CD4-positive, alpha-beta T cell treated with Interleukin-15 for 1 hour (primary cell): ENCODE measurements at places on chromosomes 12 and 14.

GRCh38 chr14:96567289-96567899 lies 65.2 kb downstream of the PAPOLA start:
- no peak for DNase-seq

DNA sequence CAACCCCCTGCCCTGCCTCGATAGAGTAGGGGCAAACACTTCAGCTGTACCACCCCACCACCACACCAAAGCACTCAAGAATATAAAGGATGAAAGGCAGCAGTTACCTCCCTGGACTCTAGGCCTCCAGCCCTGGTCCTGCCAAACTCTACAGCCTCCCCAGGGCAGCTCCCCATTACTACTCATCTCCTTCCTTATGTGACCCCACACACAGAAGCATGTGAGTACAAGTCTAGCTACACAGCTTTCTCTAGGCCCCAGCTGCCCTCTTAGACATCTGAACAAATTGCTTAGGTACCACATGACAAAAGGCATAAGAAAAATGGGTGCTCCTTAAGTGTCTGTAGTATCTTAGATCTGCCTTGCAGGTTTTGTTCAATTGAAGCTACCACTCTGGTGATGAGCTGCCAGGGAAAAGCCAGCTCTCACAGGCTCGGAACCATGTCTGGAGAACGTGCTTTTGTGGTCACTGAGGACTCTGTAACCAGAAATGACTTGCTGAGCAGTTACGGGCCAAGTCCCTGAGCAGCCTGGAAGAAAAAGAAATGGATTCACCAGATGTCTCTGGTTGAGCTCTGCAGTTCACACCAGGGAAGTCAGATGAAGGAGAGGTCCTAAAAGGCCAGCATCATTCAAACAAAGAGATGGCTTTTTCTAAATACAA lies 32.8 kb downstream of the FMNL3 start:
- DNase-seq: no peak

- no peak for DNase-seq
Observed at GRCh38 chr14:62468946-62469345, 576.3 kb downstream of the KCNH5 start.

DNA sequence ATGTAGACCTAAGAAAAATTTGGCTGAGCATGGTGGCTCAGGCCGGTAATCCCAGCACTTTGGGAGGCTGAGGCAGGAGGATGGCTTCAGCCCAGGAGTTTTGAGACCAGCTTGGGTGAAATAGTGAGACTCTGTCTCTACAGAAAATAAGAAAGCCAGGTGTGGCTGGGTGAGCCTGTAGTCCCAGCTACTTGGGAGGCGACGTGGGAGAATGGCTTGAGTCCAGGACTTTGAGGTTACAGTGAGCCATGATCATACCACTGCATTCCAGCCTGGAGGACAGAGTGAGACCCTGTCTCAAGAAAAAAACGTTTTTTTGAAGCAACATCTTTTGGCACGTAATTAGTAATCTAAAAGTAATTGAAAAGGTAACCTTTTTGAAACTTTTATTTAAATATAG lies 70.9 kb downstream of the FERMT2 start:
- no peak for DNase-seq

GRCh38 chr12:79645235-79645630 lies 45.5 kb downstream of the PAWR start:
- no peak for DNase-seq

GRCh38 chr14:36747411-36748184 lies 85.9 kb downstream of the PAX9 start:
- DNase-seq: no peak

- no peak for DNase-seq
Observed at GRCh38 chr12:104285740-104286515, 17.6 kb upstream of the EID3 start.

GRCh38 chr14:88163731-88164255 lies 158.9 kb downstream of the GPR65 start:
- no peak for DNase-seq

- DNase-seq: no peak
Observed at GRCh38 chr14:92391726-92392125, 68.8 kb downstream of the SLC24A4 start.

DNA sequence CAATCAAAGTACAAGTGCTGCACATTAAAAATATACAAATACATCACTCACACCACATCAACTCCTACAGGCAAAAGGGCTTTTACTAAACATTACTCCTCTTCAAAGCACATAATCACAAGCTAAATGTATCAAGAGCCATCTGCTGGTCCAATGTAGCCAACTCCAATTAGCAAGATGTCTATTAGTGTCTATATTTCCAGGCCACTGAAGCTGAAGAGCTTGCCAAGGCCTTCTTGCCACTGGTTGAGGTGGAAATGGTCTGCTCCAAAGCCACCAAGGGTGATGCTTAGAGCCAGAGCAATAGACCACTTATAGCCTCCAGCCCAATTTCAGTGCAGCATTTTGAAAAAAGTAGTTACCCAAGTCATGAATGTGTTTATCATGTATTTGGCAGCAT lies 54.4 kb downstream of the RASSF9 start:
- no peak for DNase-seq

DNA sequence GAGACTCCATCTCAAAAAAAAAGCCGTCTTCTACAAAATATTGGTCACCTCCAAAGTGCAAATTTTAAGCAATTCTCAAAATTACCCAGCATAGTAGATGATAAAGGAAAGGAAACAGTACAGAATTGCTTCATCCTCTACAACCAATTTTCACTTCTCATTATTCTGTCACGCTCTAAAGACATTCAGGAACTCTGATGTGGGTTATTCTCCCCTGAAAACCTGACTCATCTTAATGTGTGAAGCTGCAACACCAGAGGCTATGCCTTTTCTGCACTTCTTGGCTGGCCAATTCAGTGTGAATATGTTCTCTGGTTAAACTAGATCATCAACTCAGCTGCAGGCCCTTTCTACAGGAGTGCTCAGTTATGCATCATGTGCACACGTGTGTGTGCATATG lies 11.0 kb downstream of the PTGER2 start:
- peak; percentile 37 for DNase-seq
